NCI-H2081 (cell line): ENCODE measurements at places on chromosomes 3 and 15.

- DNase-seq: peak; percentile 8
Measured at GRCh38 chr3:106824856-106825255, 552.4 kb upstream of the CCDC54 start.

- no peak for DNase-seq
Measured at GRCh38 chr3:53162672-53163443, 1.8 kb downstream of the PRKCD start.

DNA sequence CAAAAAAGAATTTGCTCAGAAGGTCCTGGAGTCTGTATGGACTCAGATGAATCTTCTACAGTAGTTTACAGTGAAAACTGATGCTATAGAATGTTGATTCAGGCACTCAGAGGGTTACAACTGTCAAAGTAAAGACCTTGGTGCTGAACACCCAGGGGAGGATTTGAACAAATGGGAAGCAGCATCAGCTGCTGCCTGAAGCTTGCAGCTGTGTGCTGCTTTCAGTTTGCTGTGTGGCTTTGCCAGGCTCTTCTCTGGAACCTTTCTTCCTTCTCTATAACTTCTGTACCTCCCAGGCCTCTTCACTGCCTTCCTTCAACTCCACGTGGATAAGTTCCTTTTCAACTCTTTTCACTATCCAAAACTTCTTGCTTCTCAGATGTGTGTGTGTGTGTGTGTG is 214.2 kb downstream of the GRM7 start:
- DNase-seq: no peak

DNA sequence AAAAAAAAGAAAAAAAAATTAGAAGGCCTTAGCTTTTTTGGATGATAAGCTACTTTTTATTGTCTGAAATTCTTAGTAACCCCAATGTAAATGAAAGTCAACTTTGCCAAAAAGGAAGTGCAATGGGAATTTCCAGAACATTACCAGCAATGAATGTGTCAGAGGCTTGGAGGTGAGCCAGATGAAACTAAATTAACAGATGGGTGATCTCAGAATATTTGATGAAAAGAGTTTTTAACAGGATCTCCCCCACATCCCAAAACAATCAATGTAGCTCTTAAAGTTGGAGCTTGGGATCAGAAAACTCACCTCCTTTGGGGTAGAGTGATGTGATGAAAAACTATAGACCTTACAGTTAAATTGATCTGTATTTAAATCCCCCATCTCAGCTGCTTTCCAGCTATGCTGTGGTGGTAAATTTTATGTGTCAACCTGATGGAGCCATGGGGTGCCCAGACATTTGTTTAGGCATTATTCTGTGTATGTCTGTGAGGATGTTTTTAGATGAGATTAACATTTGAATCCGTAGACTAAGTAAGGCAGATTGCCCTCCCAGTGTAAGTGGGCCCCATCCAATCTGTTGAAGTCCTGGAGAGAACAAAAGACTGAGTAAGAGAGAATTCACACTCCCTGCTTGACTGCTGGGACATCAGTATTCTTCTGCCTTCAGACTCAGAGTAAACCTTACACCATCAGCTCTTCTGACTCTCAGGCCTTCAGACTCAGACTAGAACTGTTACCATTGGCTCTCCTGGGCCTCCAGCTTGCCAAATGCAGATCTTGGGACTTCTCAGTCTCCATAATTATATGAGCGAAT is 84.3 kb upstream of the TNFSF10 start:
- DNase-seq: no peak

DNA sequence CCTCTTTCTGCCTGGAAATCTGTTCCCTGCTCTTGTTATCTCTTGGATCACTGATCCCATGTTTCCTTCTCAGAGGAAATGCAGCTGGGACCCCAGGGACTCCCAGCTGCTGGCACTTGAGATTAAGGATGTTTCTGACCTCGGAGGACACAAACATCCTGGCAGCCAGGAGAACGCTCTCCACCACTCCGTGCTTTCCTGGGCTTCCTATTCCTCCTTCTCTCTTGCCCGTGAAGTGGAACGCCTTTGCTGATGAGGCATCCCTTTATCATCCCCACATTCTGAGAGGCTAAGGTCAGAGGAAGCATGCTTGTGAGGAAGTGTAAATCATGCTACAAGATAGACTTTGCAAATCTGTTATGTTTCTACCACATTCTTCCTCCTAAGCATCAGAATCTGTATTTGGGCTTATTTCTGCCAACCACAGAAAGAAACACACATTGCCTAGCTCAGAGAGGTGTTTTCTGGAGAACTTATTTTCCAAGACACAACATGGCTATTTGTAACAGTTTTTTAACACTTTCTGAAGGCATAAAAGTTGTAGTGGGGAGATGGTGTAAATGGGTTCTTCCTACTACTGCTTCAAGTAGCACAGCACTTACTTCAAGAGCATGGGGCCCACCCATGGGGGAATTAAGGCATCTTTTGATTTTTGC is 25.6 kb upstream of the LDHAL6B start:
- no peak for DNase-seq

DNA sequence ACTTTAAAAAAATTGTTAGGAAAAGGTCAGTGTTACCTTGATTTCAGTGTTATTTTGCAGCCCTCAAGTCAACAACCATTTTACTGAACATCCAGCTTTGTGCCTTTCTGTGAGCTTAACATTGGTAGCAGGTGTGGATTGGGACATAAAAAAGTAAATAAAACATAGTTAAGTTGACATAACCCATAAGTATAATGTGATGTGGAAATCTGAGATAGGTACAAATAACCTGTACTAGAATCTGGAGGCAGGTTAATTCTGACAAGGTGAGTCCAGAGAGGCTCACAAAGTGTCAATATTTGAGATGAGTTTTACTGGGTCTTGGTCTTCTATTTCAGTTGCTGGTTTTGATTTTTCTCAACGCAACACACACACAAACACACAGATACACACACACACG is 151.3 kb downstream of the LPP start:
- peak; percentile 51 for DNase-seq

GRCh38 chr15:77027697-77028450 is 32.9 kb downstream of the PSTPIP1 start:
- no peak for DNase-seq

GRCh38 chr3:56800832-56801661 is 702 bp downstream of the ARHGEF3 start:
- no peak for DNase-seq

DNA sequence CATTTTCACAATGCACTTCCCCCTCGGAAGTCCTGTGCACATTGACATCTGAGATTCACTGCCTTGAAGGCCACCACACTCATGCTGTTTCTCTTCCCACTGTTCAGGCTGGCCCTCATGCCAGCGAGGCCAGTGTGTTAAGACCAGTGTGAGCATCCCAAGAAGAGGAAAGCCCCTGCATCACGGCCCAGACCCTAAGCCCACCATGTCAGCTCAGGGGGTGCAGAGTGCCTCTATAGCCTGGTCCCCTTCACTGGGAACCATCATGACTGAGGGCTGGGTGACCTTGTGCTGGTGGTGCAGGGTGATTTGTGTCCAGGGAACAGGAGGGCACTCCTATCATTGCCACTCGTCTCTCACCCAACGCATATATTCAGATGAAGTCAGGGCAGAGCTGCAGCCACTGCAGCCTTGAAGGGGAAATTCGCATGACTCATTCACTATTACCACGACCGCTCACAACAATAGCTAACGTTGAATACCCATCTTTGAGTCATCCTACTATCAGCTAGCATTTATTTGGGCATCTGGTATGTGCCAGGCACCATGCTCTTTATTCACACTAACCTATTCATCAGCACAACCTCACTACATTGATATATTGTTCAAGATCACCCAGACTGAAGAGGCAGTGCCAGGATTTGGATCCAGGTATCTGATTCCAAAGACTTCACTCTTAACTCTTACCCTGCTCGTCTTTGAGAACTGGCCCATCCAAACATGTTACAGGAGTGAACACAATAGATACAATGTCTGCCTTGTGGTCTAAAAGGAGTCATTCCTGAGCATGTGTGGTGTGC is 58.8 kb upstream of the SLC6A11 start:
- no peak for DNase-seq

DNA sequence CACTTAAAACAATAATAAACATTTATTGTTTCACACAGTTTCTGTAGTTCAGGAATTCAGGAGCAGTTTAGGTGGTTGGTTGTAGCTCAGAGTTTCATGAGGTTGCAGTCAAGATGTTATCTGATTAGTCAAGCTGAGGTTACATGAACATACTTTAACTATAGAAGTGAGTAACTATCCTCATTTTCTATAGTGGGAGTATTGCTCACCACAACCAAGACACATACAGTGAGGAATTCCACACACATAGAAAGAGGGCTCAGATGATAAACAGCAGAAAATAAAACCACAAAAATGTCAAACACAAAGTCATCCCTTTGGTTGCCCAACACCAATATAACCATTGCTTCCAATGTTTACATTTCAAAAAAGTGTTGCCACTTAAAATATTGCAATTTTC is 13.6 kb downstream of the SCN11A start:
- DNase-seq: no peak

- DNase-seq: no peak
Measured at GRCh38 chr15:66824424-66824823, 122.4 kb downstream of the SMAD6 start.

- DNase-seq: peak; percentile 72
Measured at GRCh38 chr15:47987908-47988532, 132.8 kb upstream of the SLC24A5 start.

DNA sequence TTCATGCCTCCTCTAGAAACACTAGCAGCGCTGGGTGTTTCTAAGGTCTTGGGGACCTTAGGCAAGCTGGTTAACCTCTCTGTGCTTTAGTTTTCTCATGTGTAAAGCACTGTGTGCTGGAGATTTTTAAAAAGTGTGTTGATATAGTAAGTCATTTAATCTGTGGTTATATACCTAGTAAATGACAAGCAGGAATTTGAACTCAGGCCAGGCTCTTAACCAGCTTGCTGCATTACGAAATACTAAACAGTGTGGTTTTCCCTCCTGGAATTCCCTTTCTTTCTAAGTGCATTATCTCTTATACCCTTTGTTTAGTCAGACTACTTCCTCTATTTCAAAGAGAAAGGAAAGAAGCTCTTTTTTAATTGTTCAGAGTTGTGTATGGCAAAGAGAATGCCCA is 26.5 kb downstream of the NEO1 start:
- DNase-seq: no peak

- DNase-seq: no peak
Measured at GRCh38 chr3:13264468-13264795, 155.7 kb downstream of the NUP210 start.

DNA sequence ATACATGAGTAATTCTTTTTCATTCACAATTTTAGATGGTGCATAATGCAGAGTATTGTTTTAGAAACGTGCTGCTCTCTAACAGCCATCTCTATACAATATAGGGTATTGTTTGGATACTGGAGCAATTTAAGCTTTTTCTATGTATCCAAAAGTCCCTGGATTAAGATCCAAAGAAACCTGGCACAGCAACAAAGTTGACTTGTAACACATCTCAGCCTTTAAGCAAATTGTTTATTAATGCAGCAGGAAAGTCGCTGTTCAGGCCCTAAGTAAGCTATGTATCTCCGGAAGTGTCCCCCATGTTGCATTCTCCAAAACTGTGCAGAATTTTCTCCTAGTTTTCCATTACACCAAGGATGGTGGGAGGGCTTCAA is 7.3 kb downstream of the VGLL4 start:
- DNase-seq: no peak
